ENCODE measurements at places on chromosomes 11 and 22.

- no peak for DNase-seq
These were observed 4.5 kb upstream of the CDC42EP2 start for GRCh38 chr11:65310215-65310614.

DNA sequence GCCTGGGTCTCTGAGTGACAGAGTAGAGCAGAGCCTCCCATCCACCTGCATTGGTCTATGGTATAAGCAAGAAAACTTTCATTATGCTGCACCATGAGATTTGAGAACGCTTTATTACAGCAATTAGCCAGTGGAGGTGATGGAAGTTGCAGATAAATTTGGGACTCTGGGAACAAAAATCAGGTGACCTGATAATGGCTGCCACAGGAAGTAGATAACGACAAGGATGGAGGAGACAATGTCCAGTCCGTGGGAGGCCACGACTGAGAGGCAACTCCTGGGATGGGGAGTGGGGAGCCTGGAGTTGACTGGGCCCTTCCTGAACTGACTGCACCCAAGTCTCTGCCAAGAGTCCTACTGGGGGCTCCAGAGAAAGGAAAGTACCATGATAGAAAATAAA is 4.7 kb downstream of the MRGPRD start:
- no peak for DNase-seq

DNA sequence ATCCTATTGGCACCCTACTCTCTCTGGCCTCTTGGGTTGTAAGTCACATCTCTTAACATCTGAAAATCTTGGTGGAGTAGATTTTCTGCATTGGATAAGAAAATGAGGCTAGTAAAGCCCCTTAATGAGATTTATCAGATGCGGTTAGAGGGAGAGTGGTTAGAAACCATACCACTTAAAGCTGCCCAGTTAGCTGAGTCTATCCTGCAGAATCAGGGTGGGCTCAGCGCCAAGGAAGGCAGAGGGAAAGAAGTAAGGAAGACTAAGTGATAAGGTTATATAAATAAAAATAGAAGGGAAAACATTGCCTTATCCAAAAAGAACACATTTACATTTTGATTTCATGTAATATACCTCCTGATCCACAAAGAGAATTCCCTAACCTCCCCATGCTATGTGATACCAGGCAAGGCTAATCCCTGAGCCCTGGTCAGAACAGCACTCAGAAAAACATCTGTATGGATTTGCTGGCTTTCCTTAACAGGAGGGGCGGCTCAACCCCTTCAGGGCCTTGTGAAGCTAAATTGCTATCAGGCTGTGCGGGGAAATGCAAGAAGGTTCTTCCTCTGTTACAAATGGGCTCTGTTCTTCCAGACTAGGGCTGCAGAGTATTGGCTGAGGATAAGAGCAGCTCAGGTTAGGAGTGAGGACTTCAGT is 101.7 kb downstream of the SNX19 start:
- no peak for DNase-seq

DNA sequence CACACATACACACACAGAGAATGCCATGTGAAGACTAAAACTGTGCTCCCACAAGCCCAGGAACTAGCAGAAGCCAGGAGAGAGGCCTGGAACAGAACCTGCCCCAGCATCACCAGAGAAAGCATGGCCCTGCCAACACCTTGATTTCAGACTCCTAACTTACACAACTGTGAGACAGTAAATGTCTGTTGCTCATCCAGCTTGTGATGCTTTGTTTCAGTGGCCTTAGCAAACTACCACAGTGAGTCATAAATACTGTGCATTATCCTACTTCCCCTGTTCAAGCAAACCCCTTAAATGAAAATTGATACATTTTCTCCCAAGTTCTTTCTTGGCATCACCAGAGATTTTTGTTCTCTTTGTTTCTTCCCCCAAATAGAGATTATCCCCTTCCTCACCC is 1539.4 kb upstream of the TENM4 start:
- no peak for DNase-seq

DNA sequence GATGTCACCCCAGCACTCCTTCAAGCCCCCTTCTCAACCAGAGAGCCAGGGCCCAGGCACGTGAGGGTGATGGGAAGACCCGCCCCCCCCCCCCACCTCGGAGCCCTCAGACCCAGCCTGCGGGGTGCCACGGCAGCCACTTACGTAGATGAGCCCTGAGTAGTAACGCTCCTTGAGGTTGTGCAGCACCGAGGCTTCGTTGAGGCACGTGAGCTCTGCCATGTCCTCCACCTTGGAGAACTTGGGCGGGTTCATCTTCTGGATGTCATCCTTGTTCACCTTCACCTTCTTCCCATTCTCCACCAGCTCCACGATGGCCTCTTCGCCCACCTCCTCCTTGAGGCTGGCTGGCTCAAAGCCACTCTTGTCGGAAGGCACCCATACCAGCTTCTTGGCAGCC is 39.0 kb downstream of the MYH9 start:
- DNase-seq: no peak

GRCh38 chr11:110095554-110095953 is 2.4 kb downstream of the ZC3H12C start:
- DNase-seq: no peak

DNA sequence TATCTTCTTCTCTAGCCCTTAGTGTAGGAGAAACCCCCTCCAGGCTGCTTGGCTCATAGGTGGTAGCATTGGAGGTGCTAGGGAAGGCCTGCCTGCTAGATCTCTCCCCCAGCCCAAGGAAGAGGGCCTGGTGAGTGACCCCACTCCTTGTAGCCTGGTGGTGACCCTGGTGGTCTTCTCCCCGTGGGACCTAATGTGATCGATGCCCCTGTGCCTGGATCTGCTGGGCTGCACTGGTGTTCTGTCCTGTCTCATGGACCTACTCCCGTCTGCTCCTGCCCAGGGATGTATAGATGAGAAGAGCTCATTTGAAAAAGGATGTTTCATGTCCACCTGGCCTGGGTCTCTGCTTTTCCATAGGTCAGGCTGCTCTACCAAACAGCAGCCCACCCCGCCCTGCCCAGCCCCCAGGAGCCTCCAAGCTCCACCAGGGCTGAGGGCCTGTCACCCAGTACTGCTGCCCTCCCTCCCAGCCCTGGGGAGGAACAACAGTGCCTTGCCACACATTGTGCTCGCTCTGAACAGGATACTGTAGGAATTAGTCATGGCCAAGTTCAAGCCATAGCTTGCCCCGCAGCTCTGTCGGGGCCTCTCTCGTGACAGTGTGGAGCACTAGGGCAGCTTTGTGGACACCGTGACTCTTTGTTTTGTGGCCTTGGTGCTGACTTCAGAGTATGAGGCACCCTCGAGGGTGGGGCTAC is 19.7 kb downstream of the SLC37A2 start:
- DNase-seq: no peak

GRCh38 chr22:22479999-22480532 is 28.5 kb downstream of the ZNF280B start:
- no peak for DNase-seq

GRCh38 chr22:30615543-30615954 is 8.6 kb downstream of the TCN2 start:
- no peak for DNase-seq

GRCh38 chr11:36488096-36488495 is 22.0 kb downstream of the TRAF6 start:
- no peak for DNase-seq

DNA sequence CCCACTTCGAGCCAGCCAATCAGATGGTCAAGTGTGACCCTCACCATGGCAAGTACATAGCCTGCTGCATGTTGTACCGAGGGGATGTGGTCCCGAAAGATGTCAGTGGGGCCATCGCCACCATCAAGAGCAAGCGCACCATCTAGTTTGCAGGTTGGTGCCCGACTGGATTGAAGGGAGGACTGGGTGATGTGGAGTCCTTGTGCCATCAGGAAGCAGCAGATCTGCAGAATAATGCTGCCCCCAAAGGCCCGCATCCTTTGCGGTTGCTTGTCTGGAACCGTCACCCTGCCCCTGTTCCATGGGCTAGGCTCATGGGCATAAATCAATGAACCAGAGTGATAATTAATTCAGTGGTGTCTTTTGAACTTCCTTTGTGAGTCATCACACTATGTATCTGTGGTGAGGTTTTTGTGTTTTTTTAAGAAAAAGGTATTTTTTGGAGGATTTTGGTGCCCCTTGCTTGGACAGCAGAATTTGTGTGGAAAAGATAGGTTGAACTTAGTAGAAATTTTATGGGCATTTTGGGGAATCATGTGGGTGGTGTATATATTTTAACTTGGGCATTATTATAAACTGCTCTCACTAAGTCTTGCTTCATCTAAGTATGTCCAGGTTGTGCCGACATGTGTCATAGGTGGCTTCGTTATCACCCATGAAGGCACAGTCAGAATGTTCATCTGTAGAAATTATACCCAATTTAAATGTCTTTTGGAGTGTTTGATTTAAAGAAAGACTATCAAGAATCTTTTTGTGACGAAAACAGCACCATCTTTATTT is 22.3 kb downstream of the LRRC74B start:
- no peak for DNase-seq

- peak; percentile 17 for DNase-seq
These were observed 2.3 kb downstream of the PRSS23 start for GRCh38 chr11:86802601-86803051.

DNA sequence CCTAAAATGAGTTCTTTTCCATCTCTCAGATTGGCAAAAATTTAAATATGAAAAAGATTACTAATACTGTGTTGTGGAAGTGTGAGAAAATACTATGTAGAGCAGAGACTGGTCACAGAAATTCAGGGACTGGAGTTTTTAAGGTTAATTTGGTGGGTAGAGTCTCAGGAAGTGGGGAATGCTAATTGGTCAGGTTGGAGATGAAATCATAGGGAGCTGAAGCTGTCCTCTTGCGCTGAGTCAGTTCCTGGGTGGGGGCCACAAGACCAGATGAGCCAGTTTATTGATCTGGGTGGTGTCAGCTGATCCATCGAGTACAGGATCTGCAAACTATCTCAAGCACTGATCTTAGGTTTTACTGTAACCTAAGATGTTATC is 29.4 kb upstream of the TMEM86A start:
- peak; percentile 10 for DNase-seq

DNA sequence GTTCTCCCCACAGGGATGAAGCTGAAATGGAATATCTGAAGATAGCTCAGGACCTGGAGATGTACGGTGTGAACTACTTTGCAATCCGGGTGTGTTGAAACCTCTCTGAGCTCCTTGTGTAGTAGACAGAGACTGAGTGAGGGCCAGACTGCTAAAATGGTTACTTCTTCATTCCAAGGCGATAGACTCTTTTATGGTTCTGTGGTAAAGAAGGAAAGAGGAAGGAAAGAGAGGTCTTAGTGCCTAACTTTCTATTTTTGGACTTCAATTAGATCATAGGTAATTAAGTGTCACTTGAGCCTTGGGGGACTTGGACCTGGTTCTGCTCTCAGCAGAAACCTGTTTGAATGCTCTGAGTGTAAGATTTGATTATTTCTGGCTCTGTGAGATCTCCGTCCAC is 54.7 kb downstream of the NF2 start:
- DNase-seq: no peak

GRCh38 chr11:119481021-119481666 is 58.2 kb upstream of the THY1 start:
- DNase-seq: peak; percentile 88

- no peak for DNase-seq
These were observed 389.2 kb downstream of the SOX6 start for GRCh38 chr11:15967166-15967565.

DNA sequence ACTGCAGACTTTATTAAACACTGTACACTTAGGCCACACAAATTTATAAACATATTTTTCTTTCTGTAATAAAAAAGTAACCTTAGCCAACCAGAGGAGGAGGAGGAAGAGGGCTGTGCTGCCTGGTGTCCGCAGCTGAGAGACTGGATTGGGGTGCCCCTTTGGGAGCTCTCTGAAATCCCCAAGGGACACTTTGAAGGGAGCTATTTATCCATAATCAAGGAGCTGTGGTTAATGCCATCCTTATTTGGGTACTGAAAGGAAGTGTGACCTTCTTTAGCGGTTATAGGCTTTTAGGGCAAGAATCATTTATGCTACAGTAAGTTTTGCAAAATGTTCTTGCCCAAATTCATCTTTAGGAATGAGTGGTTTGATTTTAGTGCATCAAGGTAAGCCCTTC is 125.8 kb downstream of the RASSF10 start:
- no peak for DNase-seq

DNA sequence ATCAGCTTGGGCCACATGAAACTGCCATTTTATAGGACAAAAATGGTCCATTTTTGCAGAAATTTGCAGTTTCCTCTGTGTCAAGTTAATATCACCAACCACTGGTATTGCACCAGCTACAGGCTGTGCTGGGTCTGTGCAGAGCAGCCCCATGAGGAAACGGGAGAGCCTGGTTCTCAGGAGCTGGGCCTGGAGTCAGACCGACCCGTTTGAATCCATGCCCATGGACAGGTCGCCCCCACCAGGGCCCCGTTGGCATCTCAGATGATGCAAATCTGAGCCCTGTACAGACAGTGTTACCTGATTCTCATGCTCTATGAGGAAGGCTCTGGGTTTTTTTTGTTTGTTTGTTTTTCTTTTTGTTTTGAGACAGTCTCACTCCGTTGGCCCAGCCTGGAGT is 9.8 kb upstream of the SEC14L6 start:
- no peak for DNase-seq

DNA sequence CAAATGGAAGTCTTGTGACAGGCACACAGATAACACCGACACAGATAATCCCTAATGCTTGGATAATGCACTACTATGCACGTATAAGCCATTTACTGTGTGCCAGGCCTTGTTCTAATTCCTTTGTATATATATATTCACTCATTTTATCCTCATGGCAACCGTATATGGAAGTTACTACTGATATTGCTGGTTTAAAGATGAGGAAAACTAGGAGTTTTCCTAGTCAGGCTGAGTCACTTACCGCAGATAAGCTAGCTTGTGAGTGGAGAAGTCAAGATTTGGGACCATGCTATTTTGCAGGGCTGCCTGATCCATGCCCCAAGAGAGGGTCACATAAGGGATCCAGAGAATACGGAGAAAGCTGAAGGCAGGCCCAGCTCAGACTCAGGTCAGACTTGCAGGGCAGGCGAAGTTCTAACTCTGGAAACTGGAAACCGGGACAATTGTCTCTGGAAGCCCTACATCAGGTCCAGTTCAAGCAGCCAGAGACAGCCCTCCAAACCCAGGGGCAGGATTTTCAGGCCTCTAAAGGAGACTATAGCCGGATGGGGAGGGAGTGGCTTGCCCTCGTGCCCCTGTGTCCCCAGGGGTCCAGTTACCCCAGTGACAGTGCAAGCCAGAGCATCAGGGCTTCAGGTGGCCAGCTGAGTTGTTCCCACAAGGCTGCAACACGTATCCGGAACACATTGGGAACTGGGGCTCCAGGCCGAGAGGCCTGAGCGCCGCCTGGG is 534.8 kb downstream of the INSC start:
- no peak for DNase-seq

GRCh38 chr22:35643991-35644390 is 4.3 kb upstream of the APOL6 start:
- no peak for DNase-seq

GRCh38 chr11:96827164-96827563 is 437.4 kb downstream of the JRKL start:
- no peak for DNase-seq

DNA sequence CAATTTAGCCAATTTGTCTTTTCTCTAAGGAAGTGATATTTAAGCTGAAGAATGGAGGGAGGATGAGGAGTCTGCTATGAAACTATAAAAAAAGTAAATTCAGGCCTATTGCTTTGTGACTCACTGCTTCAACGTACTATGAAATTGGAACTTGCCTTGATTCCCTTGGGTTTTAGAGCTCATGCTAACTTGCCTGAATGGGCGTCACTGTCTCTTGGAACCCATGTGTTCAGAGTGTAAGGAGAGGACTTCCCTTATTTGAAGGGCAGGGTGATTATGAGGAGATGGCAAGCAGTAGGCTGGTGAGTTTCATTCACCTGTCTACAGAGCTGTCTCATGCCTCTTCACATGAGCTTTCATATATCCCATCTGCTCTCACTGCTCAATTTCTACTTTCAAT is 28.7 kb upstream of the WT1 start:
- DNase-seq: no peak

- DNase-seq: no peak
These were observed 7.1 kb downstream of the SLC1A2 start for GRCh38 chr11:35412285-35412684.

Measured in stimulated activated CD4-positive, alpha-beta T cell treated with anti-CD3 and anti-CD28 coated beads, Interleukin-2, amount 100 ng/mL, for 24 hours (primary cell).